ENCODE measurements at places on chromosomes 6 and 20.
A peak's percentile ranks its signal among the peaks of the same experiment; 100 is the strongest.

GRCh38 chr6:131134980-131135243 is 355 bp upstream of the AKAP7 start:
- DNase-seq, result no peak

GRCh38 chr6:149752600-149753373 is 3.2 kb downstream of the PCMT1 start:
- no peak for DNase-seq

- peak; percentile 61 for DNase-seq
These were observed 115.4 kb downstream of the OPRM1 start for GRCh38 chr6:154154389-154154967.

DNA sequence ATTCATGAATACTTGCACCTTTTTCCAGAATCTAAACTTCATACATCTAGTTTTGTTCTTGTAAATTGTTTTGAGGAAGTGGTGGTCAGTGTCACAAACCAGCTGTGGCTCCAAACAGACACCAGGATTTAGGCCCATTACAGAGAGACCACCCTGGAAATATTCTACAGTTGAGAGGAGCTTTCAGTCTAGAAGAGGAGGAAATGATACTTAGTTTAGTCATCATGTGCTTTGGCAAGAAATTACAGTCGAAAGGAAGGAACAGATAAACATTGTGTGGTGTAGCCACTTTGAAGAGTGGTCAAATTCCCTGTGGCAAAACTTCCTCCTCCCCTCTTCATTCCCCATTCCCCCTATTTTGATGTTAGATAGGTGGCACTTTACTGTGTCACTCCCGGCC is 15.7 kb downstream of the DCBLD1 start:
- peak; percentile 84 for DNase-seq
